ENCODE measurements at places on chromosomes 5 and 9.

DNA sequence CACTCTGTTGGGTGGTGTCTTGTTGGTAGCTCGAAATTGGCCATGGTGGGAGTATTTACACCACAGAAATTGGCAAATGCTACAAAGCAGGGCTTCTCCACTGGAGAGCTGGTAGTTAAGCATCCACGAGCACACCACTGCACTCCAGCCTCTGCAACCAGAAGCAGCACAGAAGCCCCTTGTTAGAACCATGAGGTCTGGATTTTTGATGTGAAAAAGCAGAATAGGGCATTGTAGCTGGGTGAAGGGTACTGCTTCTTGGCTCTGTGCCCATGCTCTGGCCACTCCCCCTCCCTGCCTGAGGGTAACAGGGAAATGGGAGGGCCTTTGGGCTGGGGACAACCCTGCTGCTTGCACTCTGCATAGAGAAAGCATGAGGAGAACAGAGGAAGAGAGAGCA is 81.2 kb upstream of the UBTD2 start:
- DNase-seq = peak; percentile 61

GRCh38 chr9:20351715-20352114 is 270.6 kb downstream of the MLLT3 start:
- no peak for DNase-seq

DNA sequence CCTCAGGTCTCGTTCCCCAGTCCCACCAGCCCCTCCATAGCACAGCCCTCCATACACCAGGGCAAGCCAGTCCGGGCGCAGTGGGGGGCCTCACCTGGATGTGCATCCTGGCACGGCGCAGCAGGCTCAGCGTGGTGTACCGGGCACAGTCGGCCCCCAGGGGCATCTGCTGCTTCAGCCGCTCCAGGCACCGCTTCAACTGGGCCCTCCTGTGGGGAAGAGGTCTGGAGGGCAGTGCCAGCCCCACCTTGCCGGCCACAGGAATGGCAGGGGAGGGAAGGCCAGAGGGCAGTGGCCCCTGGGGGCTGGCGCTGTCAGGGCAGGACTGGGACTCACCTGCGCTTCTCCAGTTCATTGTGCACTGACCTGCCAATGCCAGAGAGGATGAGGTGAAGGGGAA is 1.4 kb downstream of the MXD3 start:
- DNase-seq = no peak

DNA sequence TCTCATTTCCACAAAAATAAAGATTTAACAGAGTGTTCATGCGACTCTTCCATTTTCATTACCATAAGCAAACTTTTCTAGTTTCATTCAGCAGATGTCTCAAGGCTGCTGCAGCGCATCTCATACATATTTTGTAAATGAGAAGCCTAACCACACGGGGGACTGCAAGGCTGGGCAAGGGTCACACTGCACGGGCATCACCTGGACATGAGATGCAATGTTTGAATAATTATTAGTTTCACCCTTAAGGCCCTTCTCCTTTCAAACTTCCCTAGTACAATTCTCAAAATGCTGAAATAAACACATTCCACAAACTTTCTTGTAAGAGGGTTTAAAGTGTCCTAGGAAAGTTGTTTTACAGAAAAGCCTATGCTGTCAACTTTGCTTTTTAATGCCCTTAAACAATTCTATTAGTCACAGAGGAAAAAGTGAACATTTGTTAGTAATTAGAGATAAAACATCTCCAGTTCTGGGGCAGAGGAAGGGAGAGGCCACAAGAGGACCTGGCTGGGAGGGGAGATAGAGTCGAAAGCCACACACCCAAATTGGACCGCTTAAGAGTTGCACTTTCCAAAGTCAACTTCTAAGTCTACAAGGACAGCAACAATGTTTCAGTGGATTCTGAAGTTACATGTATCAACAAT is 1.3 kb downstream of the DENND1A start:
- DNase-seq = no peak

- no peak for DNase-seq
Observed at GRCh38 chr5:135309391-135310327, 89.4 kb downstream of the MACROH2A1 start.

DNA sequence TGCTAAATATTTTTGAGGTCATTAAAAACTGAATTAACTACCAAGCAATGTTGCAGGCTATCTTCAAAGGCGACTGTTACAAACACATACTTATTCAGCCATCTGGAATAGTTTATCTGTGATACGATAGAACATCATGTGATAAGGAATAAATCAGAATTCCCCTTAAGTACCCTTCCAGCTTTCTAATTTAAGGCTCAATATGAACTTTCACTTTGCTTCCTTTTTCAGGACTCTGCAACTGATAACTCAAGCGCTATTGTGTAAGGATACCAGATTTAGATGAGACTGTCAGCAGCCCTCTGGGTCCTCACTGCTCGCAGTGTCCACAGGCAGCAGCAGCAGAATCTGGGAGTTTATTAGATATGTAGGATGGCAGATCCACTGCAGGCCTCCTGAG is 416.3 kb downstream of the SPATA31D1 start:
- DNase-seq = no peak

DNA sequence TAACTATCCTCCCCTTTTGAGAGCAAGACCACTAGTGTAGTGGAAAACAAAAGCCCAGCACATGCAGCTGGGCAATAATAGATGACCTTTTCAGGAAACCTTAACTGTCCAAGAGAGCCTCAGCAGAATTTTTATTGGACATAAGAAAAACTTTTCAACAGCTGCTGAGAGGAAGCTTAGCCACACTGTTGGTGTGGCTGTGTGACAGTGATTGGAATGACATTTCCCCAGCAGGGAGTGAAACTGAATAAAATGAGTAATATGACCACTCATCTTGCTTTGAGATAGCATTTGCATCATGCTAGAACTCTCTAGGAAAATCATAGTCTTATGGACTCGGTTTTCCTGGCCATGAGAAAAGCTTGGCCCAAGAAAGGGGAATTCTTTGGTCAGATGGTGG is 687.8 kb downstream of the SLCO4C1 start:
- DNase-seq = no peak

- no peak for DNase-seq
Observed at GRCh38 chr9:70586476-70586875, 172.0 kb upstream of the KLF9 start.

DNA sequence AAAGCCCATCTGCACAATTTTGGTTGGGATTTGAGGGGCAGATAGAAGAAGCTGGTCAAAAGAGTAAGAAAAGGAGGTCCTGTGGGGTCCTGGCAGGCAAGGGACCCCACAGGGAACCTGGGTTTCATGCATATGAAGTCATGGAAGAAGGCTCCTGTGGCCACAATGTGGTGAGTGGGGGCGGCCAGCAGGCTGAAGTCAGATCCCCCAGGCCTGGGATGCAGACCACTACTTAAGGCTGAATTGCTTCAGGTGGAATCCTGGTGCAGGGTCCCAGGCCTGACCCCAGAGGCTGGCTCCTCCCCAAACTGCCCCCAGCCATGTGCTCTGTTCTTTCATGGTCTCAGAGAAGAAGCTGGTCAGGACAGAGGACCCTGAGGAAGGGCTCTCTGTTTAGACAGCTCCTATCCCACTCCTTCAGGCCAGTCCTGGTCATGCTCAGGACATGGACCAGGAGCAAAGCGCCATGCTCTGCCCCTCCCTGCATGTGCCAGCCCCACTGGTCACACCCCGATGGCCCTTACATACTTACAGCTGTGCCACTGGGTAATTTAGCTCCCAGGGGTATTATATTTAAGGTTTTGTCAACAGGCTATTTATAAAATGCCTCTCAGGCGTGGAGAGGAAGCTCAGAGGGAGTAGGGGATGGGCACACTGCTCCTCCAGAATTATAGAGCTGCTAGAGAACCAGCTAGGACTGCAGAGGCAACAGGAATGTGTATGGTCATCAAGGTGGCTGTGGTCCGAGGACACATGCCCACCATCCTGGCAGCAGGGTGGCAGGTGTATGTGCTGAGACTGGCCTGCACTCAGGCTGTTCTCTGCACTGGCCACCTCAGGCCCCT is 33.4 kb downstream of the C5orf15 start:
- no peak for DNase-seq

DNA sequence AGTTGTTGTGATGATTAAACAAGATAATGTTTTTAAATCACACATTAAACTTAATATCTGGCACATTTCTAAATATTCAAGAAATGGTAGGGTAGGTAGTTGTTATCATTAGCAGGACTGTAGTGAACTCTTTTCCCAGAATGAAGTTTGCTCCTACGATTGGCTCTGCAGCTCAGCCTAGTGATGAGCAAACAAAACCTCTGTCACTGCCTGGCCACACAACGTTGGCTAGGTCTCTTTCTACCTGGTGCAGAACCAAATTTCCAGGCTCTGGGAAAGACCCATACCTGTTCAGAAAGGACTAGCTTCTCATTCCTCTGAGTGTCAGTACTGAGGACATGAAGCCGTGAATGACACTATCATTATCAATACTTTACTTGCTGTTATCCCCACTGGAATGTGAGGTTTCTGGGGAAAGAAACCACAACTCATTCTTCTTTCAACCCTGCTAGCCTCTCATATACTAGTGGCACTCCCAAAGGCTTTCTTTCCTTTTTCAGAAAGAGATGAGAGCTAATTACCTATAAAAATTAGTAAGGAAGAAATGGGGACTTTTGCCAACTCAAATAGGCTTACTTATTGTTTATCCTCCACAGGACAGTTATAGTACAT is 219.3 kb upstream of the TRIM32 start:
- no peak for DNase-seq

Data from anterior cingulate cortex (tissue), 58 donors.